NCI-H748 treated with DMSO at 0.1 percent for 48 hours (cell line): ENCODE measurements at places on chromosomes 4 and X.
A peak's percentile ranks its signal among the peaks of the same experiment; 100 is the strongest.

DNA sequence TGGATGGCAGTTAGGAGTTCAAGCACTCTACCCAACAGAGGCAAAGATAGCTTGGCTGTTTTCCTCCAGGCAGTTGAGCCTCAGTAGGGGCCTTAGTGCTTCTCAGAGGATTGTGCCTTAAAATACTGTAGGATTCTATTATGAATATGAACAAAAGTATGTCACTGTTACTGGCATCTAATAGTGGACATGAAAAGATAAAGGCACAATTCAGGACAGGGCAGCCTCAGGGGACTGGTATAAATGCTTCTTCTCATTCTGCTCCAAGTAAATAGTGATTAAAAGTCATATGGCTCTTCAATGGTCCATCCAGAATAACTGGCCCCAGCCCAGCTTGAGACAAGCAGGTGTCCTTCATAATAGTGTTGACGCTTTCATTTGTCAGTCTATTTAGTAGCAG is 17.7 kb downstream of the COL4A6 start:
- peak; percentile 71 for DNase-seq

GRCh38 chr4:78369679-78370078 is 181.9 kb upstream of the ANXA3 start:
- DNase-seq: peak; percentile 45

- no peak for DNase-seq
These were observed 96.4 kb downstream of the FAM13A start for GRCh38 chr4:88960576-88960975.

DNA sequence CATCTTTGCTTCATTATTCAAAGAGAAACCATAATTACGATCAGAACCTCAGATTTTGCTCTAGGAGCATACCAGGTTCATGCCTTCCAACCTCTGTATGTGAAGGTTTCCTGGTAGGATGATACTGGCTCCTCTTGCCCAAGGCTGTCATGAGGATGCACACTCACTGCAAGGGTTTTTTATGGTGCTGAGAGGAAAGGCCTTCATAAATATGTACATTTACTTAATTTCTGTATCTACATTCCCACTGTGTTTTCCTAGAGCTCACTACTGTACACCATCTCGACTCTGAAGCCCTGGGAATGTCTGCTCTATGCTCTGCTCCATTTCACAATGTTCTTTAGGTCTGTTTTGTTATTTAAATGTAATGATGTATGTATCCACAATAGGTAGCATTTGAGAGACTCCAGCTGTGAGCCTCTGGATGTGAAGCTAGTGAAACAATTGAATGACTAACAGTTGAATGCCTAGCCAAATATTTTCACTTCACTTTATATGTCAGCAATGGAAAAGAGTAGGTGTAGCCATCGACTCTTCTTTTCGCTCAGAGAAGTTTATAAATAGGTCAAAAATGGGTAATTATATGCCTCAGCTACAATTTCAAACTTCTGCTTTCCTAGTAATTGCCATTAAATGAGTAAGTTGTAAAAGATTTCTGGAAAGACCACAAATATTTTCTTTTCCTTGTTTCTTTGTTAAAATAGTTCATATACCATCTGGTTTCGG is 228.0 kb downstream of the PALLD start:
- no peak for DNase-seq

- DNase-seq: no peak
These were observed at the start of gene MSN for GRCh38 chrX:65667503-65668376. TSS of gene MSN (plus strand) at chrX:65667654. CDS start at chrX:65667842, 188 bp downstream.

DNA sequence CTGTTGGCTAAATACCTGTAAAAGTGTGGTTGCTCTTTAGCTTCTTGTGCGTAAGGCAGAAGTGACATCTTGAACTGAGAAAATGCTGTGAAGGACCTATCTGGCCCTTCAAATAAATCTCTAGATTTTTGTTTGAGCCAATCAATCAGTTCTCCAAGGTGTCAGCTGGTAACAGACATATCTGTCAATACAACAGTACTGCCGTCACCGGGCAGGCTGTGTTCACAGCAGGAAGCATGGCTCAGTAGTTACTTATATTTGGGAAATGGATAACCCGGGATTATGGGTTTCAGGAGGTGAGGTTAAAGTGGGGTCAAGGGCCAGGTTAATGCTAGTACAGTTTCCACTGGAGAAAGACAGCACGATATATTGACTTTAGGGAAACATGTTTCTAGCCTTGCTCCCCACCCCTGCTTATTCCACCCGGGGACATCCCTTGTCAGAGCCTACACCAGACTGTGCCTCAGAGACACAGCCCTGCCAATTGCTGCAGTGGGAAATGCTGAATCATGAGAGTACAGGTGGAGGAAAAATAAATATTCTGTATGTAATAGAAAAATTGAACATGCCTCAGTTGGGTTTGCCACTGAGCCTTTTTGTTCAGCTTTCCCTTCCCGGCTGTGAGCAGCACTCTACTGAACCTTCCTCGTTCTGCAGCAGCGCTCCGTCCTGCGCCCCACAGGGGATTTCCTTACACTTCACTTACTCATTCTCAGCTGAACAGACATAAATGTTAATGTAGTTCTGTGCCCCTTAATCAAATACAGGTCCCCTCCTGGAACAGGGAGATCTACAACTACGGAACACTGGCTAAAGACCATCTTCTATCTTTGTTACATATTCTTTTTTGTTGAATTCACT is 121.1 kb downstream of the MGST2 start:
- DNase-seq: no peak
